Natural killer cell treated with Interleukin-12 subunit alpha and Interleukin-12 subunit beta and Interleukin-15 and Interleukin-18, amount 100 ng/mL, for 72 hours (primary cell): ENCODE measurements at places on chromosomes 2 and 18. TPM values are rescaled to one million over a fixed set of nuclear protein-coding genes. Genes with fewer than 3 reads are reported as not detected.

RAB12 gene
- 33.0 TPM for total RNA-seq

ATOH8 gene
- not detected for total RNA-seq

DNA sequence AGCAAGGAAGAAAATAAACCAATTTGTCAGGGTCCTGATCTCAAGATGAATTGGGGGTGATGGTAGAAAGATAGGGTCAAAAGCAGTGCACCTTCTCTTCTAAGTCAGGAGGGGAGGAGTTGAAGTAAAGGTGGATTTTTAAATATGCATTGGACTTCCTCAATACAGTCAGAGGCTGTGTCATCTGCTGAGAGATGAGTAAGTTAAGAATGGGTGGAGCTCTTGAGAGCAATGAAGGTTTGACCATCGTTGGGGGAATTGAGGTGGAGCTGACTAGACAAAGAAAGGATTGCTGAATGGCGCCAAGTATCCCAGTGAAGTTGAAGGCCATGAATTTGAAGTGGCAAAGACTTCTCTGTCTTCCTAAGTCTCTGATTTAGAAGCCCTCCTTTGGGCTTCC is 18.4 kb upstream of the CPO start:
- no peak for DNase-seq
- peaks cover 7% of the 10 kb centered on the region for H3K36me3 ChIP-seq
- H3K4me3 ChIP-seq: no peak overlapping the region

HOXD11 gene
- not detected for total RNA-seq

CNTNAP5 gene
- not detected for total RNA-seq

GRCh38 chr2:3313781-3314375 is 63.7 kb downstream of the EIPR1 start:
- no peak for DNase-seq
- H3K27ac ChIP-seq: no peak overlapping the region
- no peak overlapping the region for H3K4me3 ChIP-seq
- H3K27me3 ChIP-seq: no peaks in the 10 kb centered on the region

DNA sequence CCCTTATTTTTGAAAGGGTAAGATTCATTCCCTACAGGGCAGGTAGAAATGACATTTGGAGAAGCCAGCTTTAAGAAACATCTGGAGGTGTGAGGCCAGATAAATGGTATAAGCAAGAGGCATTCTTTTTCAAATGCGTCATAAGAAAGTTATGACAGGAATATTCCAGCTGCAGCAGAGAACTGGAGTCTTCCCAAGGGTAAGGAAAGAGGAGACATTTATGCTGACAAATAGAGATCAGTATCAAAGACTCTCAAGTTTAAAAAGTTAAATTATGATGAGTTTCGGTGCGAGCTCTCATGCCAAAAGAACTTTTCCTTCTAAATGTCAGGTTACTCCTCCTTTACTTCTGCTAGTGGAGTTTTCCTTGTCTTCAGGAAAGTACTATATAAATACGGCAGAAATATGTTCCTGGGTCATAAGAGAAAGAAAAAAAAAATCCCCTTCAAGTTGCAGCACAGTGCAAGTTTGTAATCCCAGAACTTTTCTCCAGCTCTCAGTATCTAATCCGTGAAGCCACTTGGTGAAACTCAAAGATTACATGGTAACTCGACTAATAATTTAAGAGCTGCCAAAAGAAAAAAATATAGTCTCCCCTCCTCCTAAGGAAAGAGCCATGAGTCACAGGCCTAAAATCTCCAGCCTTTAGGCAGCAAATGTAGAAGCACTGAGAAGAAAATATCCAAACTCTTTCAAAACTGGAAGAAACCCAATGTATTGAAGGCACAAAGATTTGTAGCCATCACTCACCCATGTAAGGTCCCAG is 428.1 kb downstream of the MEIS1 start:
- no peak overlapping the region for H3K4me3 ChIP-seq
- no peaks in the 10 kb centered on the region for H3K27me3 ChIP-seq
- no peak overlapping the region for H3K27ac ChIP-seq
- no peaks in the 10 kb centered on the region for H3K36me3 ChIP-seq
- H3K4me1 ChIP-seq: no peaks in the 10 kb centered on the region

GRCh38 chr2:120320318-120320851 is 25.6 kb upstream of the INHBB start:
- H3K4me3 ChIP-seq: no peak overlapping the region
- no peak for DNase-seq
- H3K27me3 ChIP-seq: peaks cover 7% of the 10 kb centered on the region
- no peaks in the 10 kb centered on the region for H3K36me3 ChIP-seq

EVA1A gene
- not detected for total RNA-seq
